ENCODE measurements at places on chromosomes 5 and 9. TPM values are rescaled to one million over a fixed set of nuclear protein-coding genes. Genes with fewer than 3 reads are reported as not detected.

The NHP2 gene
- total RNA-seq, result 77.8 TPM

The NRG2 gene
- 0.52 TPM for total RNA-seq

The GRXCR2 gene
- total RNA-seq, result not detected

The PFDN1 gene
- 34.4 TPM for total RNA-seq

The C9orf153 gene
- 1.6 TPM for total RNA-seq

The LRRC19 gene
- not detected for total RNA-seq

The IPO11 gene
- total RNA-seq, result 30.3 TPM

The CSF1R gene
- 31.3 TPM for total RNA-seq

The NR4A3 gene
- total RNA-seq, result 2.1 TPM

The TLX3 gene
- not detected for total RNA-seq

The ADRA1B gene
- under 0.01 TPM for total RNA-seq

The SPATA6L gene
- 1.6 TPM for total RNA-seq

The NPR2 gene
- 7.3 TPM for total RNA-seq

The MSX2 gene
- not detected for total RNA-seq

The F12 gene
- total RNA-seq, result not detected

The MSMP gene
- not detected for total RNA-seq

The HMMR gene
- total RNA-seq, result 2.6 TPM

The MSANTD3 gene
- 15.7 TPM for total RNA-seq

The TARS1 gene
- total RNA-seq, result 84.0 TPM

The ZNF354B gene
- total RNA-seq, result 8.4 TPM

The CDKN2B-AS1 gene
- 0.52 TPM for total RNA-seq

The CRAT gene
- total RNA-seq, result 27.1 TPM

The CDC14B gene
- 45.9 TPM for total RNA-seq

The RASEF gene
- total RNA-seq, result under 0.01 TPM

The PALM2AKAP2 gene
- total RNA-seq, result 24.0 TPM

The FAM174A gene
- total RNA-seq, result 20.9 TPM

The STING1 gene
- 14.6 TPM for total RNA-seq

The RPL7A gene
- total RNA-seq, result 2,342 TPM

The FUT7 gene
- not detected for total RNA-seq

The MOB3B gene
- total RNA-seq, result 1.0 TPM

The FAM163B gene
- total RNA-seq, result not detected

The TAF11L10 gene
- not detected for total RNA-seq

The VLDLR gene
- 18.3 TPM for total RNA-seq

The ALAD gene
- 8.4 TPM for total RNA-seq

The LEAP2 gene
- total RNA-seq, result 2.1 TPM

The GLRA1 gene
- not detected for total RNA-seq

The HNRNPA0 gene
- total RNA-seq, result 18.8 TPM

The NUDT12 gene
- 11.0 TPM for total RNA-seq

The PCDHGB3 gene
- 3.1 TPM for total RNA-seq

The PCDHGB4 gene
- 4.7 TPM for total RNA-seq
